ENCODE measurements at places on chromosomes 2 and 18. TPM values are rescaled to one million over a fixed set of nuclear protein-coding genes. Genes with fewer than 3 reads are reported as not detected.

Gene COL3A1
- 289 TPM for polyA plus RNA-seq

DNA sequence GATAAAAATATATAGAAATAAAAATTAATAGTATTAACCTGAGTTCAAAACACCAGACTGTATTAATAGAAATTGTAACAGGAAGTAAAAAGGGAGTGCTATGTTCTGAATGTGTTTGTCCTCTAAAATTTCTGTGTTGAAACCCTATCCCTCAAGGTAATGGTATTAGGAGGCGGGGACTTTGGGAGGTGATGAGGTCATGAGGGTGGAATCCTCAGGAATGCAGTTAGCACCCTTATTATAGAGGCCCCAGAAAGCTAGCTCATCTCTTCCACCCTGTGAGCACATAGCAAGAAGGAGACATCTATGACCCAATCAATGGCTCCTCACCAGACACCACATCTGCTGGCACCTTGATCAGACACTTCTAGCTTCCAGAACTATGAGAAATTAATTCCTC, 124.5 kb downstream of the CMPK2 start:
- H3K36me3 ChIP-seq: no peaks in the 10 kb centered on the region
- DNase-seq: no peak
- no peaks in the 10 kb centered on the region for H3K4me1 ChIP-seq

DNA sequence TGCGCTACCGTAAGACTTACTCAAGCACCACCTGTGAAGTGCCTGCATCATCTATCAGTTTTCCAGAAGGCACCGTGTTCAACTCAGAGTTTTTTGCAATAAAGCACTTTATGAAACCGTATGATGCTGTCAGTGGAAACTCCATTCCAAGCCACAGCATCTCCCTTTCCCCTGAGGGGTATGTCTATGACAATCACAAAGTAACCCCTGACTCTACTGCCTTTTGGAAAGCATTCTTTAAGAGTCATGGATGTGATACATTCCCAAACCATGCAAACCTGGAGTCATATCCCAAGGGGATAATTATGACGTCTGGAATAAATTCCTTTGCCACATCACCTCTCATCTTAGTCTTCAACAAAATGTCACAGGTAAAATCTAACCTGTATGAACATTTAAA, 39.2 kb downstream of the UNC50 start:
- H3K27me3 ChIP-seq: no peaks in the 10 kb centered on the region
- no peaks in the 10 kb centered on the region for H3K36me3 ChIP-seq
- no peaks in the 10 kb centered on the region for H3K4me1 ChIP-seq
- no peak for DNase-seq

- H3K36me3 ChIP-seq: no peaks in the 10 kb centered on the region
- H3K4me3 ChIP-seq: no peak overlapping the region
- peaks cover 8% of the 10 kb centered on the region for H3K4me1 ChIP-seq
Measured at GRCh38 chr2:234840336-234840735, 111.5 kb upstream of the SH3BP4 start.

DNA sequence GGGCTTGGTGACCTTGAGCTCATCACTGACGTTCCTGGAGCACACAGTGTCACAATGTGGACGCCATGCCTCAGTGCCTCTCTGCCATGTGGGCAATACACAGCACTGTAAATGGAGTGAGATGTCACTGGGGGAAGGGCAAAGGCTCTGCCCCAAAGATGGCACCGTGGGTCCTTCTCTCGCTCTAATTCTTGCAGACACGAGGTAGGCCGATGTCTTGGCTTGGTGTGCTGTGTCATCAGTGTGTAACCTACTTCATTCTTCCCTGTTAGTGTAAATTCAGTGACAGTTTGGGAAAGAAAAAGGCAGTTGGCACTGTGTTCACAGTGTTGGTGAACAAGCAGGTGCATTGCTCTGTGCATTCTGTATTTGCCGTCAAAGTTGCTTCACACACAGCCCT, 309.3 kb upstream of the MYT1L start:
- H3K27me3 ChIP-seq: no peaks in the 10 kb centered on the region
- H3K4me1 ChIP-seq: no peaks in the 10 kb centered on the region
- DNase-seq: no peak
- no peak overlapping the region for H3K4me3 ChIP-seq
- H3K36me3 ChIP-seq: no peaks in the 10 kb centered on the region
